Osteocyte (in vitro differentiated cells): ENCODE measurements at places on chromosomes 11 and 22.

DNA sequence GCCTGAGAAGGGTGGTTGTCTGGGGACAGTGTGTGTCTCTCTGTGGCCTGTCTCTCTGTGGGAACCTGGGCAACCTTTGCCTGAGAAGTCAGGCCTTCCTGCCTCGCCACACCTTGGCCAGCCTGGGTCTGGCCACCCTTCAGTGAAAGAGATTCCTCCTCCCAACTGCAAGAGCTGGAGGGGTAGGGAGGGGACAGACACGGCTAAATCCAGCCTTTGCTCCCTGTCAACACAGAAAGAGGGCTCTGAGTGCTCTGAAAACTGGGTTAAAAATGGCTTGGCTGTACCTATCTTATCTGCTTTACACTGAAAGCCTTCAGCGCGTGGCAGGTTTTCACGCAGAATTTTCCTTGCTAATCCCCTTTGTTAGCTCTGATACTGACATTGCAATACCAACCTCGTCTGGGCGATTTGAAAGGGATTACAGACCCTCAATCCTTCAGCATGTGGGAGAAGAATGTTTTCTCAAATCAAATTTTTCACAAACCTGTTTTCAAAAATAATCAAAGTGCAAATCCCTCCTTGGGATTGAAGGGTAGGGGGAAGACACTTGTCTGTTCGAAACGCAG, 163.7 kb downstream of the DSCAML1 start:
- no peak for DNase-seq

- no peak for DNase-seq
Observed at GRCh38 chr22:31861226-31861840, 83.0 kb upstream of the YWHAH start.

- no peak for DNase-seq
Observed at GRCh38 chr11:117560780-117561530, 233.3 kb downstream of the CEP164 start.

GRCh38 chr22:30667107-30667493, 575 bp downstream of the DUSP18 start:
- no peak for DNase-seq

GRCh38 chr11:113985906-113986305, 11.0 kb downstream of the HTR3A start:
- DNase-seq, result no peak

DNA sequence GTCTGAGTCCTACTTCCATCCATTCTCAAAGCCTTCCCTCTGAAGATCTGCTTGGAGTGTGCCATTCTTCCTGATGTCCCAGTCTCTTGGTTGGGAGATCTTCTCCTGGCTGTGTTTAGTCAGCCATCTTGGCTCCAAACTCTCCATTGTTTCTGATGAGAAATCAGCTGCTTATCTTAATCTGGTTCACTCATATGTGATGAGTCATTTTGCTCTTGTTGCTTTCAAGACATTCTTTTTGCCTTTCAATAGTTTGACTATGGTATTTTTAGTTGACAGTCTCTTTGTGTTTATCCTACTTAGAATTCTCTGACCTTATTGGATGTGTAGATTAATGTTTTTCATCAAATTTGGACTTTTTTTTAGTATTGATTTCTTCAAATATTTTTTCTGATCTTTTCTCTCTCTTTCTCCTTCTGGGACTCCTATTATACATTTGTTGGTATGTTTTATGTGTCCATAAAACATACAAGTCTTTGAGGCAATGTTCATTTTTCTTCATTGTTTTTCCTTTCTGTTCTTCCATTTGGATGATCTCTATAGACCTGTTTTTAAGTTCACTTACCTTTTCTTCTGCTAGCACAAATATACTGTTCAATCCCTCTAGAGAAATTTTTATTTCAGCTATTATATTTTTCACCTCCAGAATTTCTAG, 77.2 kb upstream of the CLPB start:
- DNase-seq, result no peak
